NCI-H1436 treated with DMSO at 0.1 percent for 48 hours (cell line): ENCODE measurements at places on chromosomes 3 and 15.

DNA sequence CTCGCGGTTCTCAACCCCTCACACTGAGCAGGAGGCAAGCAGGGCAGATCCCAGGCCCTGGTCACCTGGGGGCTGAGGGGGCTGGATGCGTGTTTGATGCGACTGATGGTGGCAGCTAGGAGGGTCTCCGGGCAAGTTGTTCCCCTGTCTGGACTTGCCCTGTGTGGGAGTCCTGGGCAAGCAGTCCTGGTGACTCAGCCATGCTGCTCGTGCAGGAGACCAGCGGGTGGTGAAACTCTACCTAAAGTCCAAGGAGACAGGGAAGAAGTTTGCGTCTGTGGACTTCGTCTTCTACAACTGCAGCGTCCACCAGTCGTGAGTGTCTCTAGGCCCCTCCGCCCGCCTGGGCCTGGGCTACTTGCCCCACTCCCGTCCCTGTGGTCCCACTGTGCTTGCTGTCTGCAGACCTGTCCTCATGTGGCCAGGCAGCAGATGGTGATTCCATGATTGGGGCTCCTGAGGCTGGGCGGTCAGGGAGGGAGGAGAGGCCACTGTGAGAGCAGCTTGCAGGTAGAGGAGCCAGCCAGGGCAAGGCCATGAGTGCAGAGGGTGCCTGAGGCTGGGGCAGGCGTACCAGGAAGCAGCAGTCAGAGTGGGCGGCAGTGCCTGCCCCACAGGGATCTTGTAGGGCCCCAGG, 23.1 kb downstream of the PLXNA1 start:
- no peak for DNase-seq

GRCh38 chr3:164779816-164780215, 298.5 kb downstream of the SI start:
- no peak for DNase-seq

DNA sequence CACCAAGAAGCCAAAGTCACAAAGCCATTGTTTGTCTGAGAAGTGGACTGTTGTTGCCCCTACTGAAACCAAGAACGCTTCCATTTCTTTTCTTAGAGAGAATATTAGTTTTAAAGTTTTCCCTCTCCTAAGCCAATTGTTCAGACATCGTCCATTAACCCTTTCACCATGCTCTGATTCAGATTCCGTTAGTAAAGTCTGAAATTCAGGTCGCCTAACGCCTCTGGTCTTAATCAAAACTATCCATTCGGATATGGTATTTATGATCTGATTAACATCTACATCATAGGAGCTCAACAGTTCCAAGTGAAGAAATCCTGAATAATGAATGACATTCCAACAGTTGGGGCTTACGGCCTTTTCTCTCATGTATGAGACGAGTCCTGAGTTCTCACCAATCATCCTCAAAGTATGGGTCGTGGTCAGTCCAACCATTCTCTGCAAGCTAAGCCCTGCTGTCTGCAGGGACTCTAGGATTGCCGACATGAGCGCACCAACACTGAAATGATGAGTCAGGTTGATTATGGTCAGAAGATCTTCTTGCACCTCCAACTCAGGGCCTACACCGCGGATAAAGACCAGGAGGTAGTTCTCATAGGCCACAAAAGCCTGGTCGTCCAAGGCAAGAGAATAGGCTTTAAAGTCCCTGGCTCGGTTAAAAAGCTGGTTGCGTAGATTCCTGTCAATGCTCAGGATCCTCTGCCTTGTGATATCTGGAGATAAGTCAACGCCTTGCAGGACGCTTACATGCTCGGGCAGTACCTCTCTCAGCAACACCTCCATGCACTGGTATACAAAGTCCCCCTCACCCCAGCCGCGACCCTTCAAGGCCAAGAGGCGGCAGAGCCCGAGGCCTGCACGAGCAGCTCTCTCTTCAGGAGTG, 767 bp downstream of the EPM2AIP1 start:
- no peak for DNase-seq

DNA sequence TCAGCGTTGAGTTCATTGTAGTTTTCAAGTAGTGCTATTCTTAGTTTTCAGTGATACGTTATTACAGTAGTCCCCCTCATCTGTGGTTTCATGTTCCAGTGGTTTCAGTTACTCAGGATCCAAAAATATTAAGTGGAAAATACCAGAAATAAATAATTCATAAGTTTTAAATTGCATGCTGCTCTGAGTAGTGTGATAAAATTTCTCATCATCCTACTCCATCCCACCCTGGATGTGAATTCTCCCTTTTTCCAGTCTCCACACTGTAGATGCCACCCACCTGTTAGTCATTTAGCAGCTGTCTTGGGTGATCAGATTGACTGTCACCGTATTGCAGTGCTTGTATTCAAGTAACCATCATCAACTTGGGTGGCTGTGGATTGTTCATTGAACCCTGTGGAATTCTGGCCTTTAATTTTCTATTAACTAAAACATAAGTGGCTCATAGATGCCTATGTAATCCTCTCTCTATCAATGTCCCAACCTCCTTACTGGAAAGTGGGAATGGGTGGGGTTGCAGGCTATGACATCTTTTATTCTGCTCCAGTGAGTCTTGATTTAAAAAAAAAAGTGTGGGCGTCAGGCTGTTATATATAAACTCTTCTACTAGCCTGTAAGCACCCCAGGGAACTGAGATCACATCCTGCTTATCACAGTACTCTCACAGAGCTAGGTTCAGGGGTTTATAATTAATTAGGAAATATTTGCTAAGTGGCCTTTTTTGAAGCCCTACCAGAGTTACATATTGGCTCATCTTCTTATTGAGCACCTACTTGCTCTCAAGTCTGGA, 97.5 kb downstream of the CFAP20DC start:
- DNase-seq = no peak

DNA sequence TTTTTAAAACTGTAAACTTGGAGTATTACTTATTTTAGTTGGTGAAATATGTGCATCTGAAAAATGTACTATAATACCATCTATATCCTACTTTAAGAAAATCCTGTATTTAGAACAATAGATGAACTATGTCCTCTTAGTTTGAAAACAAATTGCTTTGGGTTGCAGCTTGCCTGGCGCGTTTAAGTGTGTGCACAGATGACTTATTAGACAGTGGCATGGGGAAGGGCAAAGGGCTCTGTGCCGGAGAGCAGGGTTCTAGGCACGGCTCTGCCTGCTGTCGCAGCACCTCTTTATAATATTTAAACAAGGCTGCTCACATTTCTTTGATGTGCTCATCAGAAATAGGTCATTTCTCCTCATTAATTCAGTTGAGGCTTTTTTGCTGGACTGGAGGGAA, 10.0 kb downstream of the PXK start:
- DNase-seq = no peak

DNA sequence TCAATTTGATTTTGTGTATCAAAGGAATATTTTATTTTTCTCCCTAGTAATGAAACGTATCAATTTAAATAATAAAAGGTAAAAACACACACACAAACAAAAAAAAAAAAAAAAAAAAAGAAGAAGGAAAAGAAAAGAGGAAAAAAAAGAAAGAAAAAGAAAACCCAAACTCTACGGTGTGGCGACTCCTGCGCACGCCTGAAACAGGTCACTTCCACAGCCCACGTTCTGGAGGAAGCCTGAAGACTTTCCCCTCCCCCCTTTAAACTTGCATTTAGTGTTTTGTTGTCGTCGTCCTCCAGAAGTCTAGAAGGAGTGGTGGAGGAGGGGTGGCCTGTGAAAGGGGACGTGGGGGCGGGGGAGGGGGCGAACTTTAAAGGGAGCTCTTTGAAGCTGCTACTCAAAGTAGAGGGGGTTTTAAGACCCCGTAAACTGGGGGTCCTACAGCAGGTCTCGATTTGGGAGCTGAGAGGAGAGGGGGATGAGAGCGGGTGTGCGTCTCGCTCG, 2.3 kb upstream of the TLE3 start:
- no peak for DNase-seq

GRCh38 chr3:151873398-151873797, at the start of gene SUCNR1:
SUCNR1 (plus strand) TSS chr3:151873643; CDS start chr3:151879893, 6,250 bp downstream.
- no peak for DNase-seq

DNA sequence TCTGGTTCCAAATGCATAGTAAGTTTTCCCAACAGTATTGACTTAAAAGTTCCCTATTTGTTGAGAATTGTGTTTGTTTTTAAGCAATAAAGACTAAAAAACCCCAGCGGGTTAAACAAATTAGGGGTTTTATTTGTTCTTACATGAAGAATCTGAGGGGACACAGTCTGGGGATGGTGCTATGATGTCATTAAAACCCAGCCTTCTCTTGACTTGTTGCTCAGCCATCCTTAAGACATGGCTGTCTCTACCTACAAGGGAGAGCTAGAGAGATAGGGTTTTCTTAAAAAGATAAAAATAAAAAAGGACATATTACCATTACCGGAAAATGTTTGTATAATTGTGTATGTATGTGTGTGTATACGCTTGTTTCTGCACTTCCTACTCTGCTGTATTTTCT, 11.7 kb upstream of the ARL14 start:
- no peak for DNase-seq

- DNase-seq = no peak
Measured at GRCh38 chr3:31495971-31496665, 36.6 kb upstream of the STT3B start.

DNA sequence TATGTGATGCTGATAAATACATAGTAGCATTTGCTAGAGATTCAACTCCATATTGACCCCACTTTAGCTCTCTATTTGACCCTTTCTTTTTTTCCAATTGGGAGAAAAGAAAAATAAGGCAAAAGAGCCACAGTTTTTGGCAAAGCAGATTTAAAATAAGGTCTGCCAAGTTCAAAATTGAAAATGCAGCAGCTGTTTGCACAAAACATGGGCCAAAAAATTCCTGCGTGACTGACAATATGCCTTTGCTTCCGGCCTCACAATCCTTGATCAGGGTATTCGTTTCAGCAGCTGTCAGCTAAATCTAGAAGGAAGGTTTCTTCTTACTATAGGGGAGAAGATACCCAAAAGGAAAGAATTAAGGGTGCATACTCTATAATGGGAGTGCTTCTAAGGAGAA, 563.5 kb upstream of the CCDC54 start:
- DNase-seq = no peak

DNA sequence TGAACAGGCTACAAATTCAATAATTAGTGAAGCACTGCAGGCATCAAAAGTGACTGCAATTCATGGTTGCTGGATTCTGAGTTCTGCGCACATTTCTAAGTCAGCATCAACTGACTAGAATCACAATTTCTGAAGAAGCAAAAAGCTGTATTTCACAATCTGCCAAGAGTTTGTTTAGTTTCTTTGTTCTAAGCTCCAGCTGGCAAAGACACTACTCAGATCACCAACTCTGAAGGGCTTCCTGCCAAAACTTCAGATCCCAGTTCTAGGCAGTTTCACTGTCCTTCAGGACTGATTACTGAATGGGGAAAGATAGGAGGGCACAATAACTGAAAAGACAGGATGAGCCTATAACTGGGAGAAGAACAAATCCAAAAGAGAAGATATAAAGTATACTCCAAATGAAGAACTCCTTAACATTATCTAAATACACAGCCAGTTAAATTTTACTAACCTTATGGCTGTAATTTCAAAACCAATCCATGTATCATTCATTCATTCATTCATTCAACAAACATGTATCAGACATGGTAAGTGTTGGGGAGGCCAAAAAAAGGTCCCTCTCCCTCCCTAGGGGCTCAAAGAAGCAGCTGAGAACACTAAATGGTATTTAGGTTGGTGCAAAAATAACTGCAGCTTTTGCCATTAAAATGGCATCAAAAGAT, 17.1 kb downstream of the TJP1 start:
- no peak for DNase-seq

DNA sequence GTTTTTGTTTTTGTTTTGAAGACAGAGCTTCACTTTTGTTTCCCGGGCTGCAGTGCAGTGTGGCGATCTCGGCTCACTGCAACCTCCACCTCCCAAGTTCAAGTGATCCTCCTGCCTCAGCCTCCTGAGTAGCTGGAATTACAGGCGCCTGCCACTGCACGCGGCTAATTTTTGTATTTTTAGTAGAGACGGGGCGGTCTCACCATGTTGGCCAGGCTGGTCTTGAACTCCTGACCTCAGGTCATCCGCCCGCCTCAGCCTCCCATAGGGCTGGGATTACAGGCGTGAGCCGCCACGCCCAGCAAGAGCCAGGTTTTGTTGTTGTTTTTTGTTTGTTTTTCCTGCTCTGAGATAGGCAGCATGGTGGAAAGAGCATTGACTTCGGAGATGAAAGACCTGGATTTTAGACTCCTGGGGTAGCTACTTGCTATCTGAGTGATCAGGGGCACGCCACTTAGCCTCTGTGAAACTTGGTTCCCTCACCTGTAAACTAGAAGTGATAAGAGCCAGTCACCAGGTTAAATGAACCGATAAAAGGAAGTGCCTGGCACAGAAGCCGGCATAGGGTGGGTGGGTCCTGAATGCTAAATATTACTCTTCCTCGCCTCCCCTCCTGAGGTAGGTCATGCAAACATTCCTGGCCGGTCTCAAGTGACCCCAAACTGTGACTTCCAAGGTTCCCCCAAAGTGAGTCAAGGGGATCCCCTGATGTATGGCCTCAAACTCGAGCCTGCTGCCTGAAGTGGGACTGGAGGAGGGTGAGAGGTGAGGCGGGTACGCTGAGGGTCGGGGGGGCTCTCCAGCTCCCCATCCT, 62.9 kb upstream of the MCF2L2 start:
- DNase-seq = no peak

- no peak for DNase-seq
Measured at GRCh38 chr15:67719330-67719959, 105.9 kb upstream of the SKOR1 start.

- no peak for DNase-seq
Measured at GRCh38 chr15:89019436-89019835, 68.8 kb upstream of the ABHD2 start.

- DNase-seq = no peak
Measured at GRCh38 chr3:129558772-129559564, 16.0 kb downstream of the H1-8 start.

- DNase-seq = no peak
Measured at GRCh38 chr3:102718651-102719050, 283.8 kb downstream of the ZPLD1 start.

- DNase-seq = no peak
Measured at GRCh38 chr3:197942956-197943556, 6.9 kb upstream of the RPL35A start.

DNA sequence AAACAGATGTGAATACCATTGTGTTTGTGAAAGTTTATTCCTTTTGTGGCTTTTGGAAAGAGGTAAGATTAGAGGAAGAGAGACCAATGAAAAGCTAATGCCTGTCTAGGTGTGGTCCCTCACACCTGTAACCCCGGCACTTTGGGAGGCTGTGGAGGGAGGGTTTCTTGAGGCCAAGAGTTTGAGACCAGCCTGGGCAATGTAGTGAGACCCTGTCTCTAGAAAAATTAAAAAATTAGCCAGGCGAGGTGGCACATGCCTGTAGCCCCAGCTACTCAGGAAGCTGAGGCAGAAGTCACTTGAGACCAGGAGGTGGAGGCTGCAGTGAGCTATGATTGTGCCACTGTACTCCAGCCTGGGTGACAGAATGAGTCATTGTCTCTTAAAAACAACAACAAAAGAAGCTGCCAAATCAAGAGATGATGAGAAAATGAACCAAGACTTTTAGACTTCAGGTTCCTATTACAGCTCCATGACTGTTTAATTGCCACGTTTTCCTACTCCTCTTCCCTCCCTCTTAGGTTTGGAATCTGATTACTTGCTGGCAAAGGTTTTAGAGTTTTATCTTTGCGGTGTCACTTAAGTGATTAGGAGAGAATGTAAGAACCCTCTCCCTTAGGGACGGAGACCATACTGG, 68.7 kb downstream of the CGNL1 start:
- peak; percentile 40 for DNase-seq
